ENCODE measurements at places on chromosomes 11 and 22. TPM values are rescaled to one million over a fixed set of nuclear protein-coding genes. Genes with fewer than 3 reads are reported as not detected.

Gene CHRM4
- total RNA-seq, result 1.1 TPM

Gene CARNS1
- 0.66 TPM for total RNA-seq

Gene RAG1
- total RNA-seq, result 0.32 TPM

Gene MAML2
- total RNA-seq, result 68.2 TPM

GRCh38 chr11:31199378-31199777 lies 170.2 kb downstream of the DCDC1 start:
- no peaks in the 10 kb centered on the region for H3K36me3 ChIP-seq
- no peaks in the 10 kb centered on the region for H3K4me1 ChIP-seq
- no peak overlapping the region for H3K4me3 ChIP-seq
- no peak overlapping the region for H3K27ac ChIP-seq

DNA sequence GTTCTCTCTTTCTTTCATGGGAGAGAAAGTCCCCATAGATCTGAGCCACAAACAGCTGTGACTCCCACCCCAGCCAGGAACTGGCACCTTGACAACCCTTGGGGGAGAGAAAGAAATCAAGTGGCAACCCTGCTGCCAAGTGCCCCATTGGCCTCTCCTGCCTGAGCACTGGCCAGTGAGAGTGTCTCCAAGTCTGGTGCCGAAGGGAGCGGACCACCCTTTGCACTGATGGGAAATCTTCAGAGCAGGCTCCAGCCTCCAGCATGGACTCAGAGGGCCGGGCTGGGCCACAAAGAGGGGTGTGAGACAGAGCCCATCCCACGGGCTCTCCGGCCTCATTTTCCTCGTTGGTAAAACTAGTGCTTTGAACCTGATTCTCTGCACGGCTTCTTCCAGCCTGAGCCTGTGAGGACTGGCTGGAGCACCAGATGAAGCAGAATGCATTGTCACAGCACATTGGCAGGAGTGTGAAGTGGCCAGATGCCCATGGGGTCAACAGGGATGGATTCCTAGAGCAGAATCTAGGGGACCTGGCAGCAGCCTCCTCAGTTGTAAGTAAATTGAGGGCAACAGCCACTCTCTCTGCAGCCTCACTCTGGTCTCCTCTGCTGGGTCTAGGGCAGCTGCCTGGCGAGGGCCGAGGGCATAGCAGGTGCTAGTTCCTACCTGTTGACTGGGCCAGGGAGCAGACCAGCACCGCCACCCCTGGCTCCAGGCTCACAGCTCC lies 81.4 kb downstream of the TRIM29 start:
- no peaks in the 10 kb centered on the region for H3K27me3 ChIP-seq
- H3K4me3 ChIP-seq, result no peak overlapping the region
- H3K36me3 ChIP-seq, result no peaks in the 10 kb centered on the region
- no peak for DNase-seq
- peak overlapping the region; percentile 81 for H3K27ac ChIP-seq
- H3K4me1 ChIP-seq, result no peaks in the 10 kb centered on the region

DNA sequence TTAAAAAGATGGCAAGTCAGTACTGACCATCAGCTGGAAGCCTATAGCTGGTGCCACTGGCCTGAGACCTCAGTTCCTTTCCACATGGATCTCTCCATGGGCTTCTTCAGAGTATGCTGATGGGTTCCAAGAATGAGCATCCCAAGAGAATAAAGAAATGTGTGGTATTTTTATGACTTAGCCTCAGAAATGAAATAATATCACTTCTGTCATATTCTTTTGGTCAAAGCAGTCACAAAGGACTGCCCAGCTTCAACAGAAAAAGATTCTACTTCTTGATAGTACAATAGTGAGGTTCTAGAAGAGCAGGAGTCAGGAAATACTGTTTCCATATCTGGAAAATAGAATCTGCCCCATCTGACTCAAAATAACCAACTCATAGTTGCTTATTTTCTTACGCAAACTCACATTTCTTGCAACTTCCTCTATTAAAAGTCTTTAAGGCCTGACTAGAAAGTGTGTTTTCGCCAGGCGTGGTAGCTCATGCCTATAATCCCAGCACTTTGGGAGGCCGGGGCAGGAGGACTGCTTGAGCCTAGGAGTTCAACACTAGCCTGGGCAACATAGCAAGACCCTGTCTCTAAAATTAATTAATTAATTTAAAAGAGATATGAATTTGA lies 116.9 kb downstream of the SIK3 start:
- no peak overlapping the region for H3K4me3 ChIP-seq
- DNase-seq, result no peak
- no peaks in the 10 kb centered on the region for H3K36me3 ChIP-seq

- H3K27me3 ChIP-seq, result no peaks in the 10 kb centered on the region
- no peak overlapping the region for H3K27ac ChIP-seq
- no peaks in the 10 kb centered on the region for H3K36me3 ChIP-seq
Observed at GRCh38 chr11:94809251-94809650, 41.1 kb downstream of the AMOTL1 start.

DNA sequence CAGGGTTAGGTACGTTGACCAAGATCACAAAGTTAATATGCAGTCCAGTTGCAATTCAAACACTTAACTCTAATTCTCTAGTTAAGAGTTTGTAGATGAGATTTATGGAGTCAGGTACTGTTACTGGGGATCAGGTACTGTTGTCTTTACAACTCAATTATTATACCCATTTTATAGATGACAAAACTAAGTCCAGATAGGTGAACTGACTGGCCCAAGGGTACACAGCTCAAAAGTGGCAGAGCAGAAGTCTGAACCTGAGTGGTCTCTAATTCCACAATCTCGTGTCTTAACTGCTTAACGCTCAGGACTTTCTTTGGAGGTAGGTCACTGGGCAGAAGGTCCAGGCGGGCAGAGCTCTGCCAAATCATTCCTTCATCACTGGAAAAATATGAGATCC lies 77.5 kb downstream of the DSCAML1 start:
- no peaks in the 10 kb centered on the region for H3K36me3 ChIP-seq
- H3K4me3 ChIP-seq, result no peak overlapping the region
- H3K27ac ChIP-seq, result no peak overlapping the region
- H3K4me1 ChIP-seq, result no peaks in the 10 kb centered on the region
- DNase-seq, result no peak

DNA sequence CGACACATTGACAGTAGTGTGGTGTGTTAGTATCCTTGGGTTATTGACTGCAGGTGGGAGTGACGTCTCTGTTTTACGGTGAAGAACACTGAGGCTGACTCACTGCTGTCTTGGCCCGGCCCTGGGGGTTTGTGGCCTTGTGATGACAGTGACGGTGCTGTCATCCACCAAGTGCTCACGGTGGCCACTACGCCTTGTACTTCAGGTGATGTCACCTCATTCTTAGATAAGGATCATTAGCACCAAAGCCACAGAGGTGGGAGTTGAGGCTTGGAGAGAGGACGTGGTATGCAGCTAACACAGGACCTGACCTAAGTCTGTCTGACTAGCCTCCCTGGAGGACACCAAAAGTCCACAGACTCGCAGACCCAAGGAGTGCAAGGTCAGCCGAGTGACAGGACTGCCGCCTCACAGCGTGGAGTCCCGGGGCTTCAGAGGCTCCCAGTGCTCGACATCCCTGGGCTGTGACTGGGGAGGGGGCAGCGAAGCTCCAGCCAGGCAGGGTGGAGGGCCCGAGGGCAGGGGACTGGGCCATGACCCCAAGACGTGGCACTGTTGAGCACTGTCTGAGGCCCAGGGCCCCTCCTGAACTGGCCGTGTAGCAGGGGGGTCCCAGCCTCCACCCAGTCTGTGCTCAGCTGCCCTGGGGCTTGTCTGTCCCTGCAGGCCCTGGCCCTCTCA lies 56.5 kb downstream of the NAT10 start:
- H3K4me1 ChIP-seq, result no peaks in the 10 kb centered on the region
- no peak overlapping the region for H3K27ac ChIP-seq
- H3K4me3 ChIP-seq, result no peak overlapping the region
- H3K36me3 ChIP-seq, result no peaks in the 10 kb centered on the region

GRCh38 chr11:102389253-102389652 lies 42.2 kb downstream of the BIRC2 start:
- no peak overlapping the region for H3K4me3 ChIP-seq
- H3K27ac ChIP-seq, result no peak overlapping the region
- DNase-seq, result no peak

DNA sequence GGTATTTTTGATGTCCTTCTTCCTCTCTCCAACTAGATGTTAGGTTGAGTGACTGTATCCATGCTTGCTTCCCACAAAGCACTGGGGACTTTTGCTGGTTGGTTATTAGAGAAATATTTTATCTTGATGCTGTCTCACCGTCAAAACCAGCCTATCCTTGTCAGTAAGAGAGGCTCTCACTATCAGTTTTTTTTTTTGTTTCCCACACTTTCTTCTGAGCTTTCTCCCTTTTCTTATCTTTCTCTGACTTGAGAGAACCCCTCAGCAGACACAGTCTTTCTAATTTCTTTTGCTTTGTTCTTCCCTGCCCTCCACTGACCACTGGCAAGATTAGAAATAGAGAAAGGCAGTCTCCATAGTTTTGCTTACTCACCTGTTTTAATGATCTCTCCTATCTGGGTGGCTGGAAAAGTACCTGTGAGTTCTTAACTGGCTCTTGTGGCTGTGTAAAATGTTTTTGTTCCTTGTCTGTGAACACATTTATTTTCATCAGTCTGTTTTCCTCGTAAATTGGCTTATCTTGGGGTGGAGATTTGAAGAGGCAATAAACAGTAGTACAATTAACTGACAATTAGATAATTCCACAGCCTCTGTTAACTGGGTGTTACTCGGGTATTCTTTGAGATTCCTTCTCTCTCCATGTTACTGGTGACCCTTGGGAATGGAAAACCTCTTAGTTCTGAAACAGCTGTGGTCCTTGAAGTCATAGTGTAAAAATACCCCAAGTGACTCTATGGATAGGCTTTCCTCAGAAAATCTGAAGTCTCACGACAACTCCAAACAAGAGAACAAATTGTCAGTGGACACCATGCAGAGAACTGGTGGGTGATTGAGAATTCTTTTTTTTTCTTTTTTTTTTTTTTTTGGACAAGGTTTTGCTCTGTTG lies at the start of gene NXPE1:
Gene NXPE1, minus strand, starts transcription at position 457 of the 886 bp plus-strand sequence. CDS start 8,680 bp downstream, outside the sequence.
- no peaks in the 10 kb centered on the region for H3K36me3 ChIP-seq
- H3K27ac ChIP-seq, result no peak within 1 kb of the TSS
- H3K4me1 ChIP-seq, result no peaks in the 10 kb centered on the region
- H3K27me3 ChIP-seq, result no peaks in the 10 kb centered on the region
- DNase-seq, result no peak

DNA sequence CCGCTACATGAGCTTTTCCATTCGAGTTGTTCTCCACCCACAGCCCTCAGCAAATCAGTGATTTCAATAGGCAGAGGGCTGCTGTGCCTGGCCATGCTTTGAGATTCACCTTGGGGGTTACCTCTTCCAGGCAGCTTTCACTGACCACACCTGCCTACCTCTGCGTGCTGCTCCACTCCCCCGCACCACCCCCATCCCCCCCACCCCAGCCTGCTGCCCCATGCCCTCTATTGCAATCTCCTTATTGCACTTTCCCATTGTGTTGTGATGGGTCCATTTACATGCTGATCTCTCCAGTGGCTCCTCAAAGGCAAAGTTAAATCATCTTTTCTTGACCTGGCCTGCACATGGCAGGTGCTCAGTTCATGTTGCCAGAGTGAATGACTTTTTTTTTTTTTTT lies 18.0 kb upstream of the POLA2 start:
- DNase-seq, result no peak
- H3K4me3 ChIP-seq, result no peak overlapping the region
- no peaks in the 10 kb centered on the region for H3K36me3 ChIP-seq
- no peaks in the 10 kb centered on the region for H3K27me3 ChIP-seq

DNA sequence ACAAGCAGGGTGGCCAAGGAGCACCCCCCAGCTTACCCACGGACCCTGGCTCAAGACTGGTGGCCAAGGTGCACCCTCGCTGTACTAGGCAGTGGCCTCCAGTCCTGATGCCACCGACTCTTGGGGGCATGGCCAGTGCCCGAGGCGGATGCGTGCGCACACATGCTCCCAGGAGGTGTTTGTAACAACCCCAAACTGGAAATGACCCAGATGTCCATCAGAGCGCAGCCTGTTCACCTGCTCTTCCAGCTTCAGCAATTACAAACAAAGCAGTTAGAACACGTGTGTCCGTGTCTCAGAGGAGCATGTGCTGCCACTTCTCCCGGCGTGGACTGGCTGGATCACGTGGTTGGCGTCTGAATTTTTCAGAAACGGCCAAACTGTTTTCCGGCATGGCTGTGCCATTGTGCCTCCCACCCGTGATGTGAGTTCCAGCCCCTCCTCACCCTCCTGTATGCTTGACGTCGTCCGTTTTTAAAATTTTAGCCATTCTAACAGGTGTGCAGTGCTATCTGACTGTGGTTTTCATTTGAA lies 7.1 kb upstream of the MUC6 start:
- H3K36me3 ChIP-seq, result no peaks in the 10 kb centered on the region
- H3K4me3 ChIP-seq, result no peak overlapping the region
- H3K27ac ChIP-seq, result no peak overlapping the region
- no peak for DNase-seq
- H3K27me3 ChIP-seq, result peaks cover 24% of the 10 kb centered on the region
- H3K4me1 ChIP-seq, result no peaks in the 10 kb centered on the region

DNA sequence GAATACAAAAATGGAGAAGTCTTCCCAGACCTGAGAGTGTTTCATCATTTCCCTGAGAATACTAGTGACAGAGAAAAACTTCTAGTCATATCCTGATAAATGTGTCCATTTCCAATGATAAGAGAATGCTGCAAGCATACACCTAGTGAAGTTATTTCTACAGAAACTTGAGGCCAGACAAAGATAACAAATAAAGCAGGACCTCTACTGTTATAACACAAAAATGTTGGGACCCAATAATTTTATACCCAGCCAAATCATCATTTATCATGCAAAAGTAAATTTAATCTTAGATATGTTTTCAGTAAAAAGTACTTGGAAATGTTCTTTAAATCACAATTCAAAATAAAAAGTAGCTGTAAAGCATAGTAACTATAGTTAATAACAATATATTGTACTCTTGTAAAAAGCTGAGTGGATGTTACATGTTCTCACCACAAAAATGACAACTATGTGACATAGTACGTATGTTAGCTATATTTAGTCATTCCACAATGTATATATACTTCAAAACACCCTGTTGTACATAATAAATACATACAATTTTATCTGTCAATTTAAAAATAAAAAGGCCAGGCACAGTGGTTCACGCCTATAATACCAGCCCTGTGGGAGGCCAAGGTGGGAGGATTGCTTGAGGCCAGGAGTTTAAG lies 12.6 kb downstream of the RRAS2 start:
- H3K36me3 ChIP-seq, result no peaks in the 10 kb centered on the region
- no peaks in the 10 kb centered on the region for H3K27me3 ChIP-seq
- no peak overlapping the region for H3K4me3 ChIP-seq
- DNase-seq, result no peak

- H3K4me1 ChIP-seq, result no peaks in the 10 kb centered on the region
- no peaks in the 10 kb centered on the region for H3K27me3 ChIP-seq
- H3K27ac ChIP-seq, result no peak overlapping the region
- H3K36me3 ChIP-seq, result no peaks in the 10 kb centered on the region
Observed at GRCh38 chr11:118216621-118217481, 8.0 kb downstream of the JAML start.

Data from breast epithelium (tissue), 4 donors.